ENCODE measurements at places on chromosomes 16 and 17. TPM values are rescaled to one million over a fixed set of nuclear protein-coding genes. Genes with fewer than 3 reads are reported as not detected.

The DOC2B gene
- polyA plus RNA-seq: 0.27 TPM

The MAZ gene
- 243 TPM for polyA plus RNA-seq

The DNAH17 gene
- polyA plus RNA-seq: 0.57 TPM

GRCh38 chr17:36705283-36705795 lies 104.0 kb downstream of the MRM1 start:
- no peak for DNase-seq

DNA sequence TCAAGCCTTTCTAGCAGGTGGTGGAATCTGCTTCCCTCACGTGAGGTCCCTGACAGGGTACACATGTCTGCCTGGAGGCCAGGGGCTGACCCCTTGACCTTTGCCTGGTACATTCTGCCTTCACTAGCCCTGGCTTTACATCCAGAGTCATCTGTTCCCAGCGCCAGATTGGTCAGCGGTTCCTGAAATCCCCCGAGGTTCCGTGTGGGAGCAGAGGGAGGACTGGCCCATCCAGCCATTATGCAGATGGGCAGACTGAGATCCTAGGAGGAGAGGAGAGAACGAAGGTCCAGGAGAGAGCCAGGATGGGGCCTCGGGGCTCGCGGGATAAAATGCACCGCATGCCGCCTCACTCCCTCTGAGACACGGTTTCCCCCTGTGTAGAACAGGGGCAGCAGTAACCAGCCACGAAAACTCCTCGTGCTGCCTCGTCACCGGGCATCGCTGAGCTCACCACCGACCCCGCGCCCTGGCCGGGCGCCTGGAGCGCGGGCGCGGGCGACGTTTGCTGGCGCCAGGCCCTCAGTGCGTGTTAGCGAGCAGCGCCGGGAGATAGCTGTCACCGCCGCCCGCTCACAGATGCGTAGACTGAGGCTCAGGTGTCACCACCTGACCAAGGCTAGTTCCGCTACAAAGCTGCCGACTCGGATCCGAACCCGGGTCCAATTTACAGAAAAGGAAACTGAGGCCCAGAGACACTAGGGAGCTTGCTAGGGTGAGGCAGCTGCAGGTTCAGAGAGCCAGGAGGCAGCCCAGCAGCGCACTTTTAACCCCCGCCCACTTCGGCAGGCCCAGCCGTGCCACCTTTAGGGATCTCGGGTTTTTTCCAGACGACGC lies 811 bp upstream of the MAP2K3 start:
- DNase-seq: no peak

DNA sequence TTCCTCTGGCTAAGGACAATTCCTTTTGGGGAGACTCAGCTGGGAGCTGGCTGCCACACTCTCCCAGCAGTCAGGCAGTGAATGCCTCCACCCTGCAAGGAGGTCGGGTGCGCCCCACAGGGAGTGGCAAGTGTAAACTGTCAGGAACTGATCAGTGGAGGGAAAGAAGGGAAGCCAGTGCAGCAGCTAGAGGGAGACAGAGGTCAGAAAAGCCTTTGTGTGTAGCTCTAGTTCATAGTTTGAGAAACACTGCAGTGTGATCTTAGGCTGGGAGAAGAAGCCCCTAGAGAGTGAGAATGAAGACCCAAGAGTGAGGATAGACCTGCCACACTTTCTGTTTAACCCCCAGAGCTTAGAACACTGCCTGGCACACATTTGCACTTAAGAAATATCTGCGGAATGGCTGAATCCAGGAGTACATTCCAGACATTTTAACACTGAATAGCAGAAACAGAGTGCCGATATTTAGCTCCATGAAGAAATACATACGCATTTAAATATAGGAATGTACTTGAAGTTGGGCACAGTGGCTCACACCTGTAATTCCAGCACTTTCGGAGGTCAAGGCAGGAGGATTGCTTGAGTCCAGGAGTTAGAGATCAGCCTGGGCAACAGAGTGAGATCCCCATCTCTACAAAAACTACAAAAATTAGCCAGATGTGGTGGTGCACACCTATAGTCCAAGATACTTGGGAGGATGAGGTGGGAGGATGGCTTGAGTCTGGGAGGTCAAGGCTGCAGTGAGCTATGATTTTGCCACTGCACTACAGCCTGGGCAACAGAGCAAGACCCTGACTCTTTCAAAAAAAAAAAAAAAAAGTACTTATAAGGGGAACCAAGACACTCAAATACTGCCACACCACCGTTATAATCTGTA lies 11.1 kb upstream of the SLC5A11 start:
- peak; percentile 83 for DNase-seq

GRCh38 chr17:39699818-39700147 lies at the start of gene ERBB2:
Gene ERBB2 (plus strand): TSS chr17:39700064. CDS start chr17:39700239, 175 bp downstream.
- DNase-seq: peak; percentile 91

- peak; percentile 99 for DNase-seq
Observed at GRCh38 chr16:3654249-3654991, at the start of gene DNASE1. Gene DNASE1 (plus strand): TSS chr16:3654691. CDS start chr16:3655374, 683 bp downstream.

DNA sequence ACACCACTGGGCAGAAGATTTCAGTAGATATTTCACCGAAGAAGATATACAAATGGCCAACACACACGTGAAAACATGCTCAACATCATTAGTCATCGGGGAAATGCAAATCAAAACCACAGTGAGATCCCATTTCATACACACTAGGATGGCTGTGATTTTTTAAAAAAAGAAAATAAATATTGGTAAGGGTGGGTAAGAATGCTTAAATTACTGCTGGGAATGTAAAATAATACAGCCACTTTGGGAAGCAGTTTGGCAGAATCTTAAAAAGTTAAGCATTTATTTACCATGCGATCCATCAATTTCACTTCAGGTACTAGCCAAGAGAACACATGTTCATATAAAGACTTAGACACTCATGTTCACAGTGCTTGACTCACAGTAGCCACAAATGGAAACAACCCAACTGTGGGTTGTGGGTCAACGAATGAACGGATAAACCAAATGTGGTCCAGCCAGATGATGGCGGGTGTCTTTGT lies 6.5 kb upstream of the C16orf74 start:
- no peak for DNase-seq

- peak; percentile 45 for DNase-seq
Observed at GRCh38 chr16:30882429-30883310, 11.2 kb downstream of the BCL7C start.

DNA sequence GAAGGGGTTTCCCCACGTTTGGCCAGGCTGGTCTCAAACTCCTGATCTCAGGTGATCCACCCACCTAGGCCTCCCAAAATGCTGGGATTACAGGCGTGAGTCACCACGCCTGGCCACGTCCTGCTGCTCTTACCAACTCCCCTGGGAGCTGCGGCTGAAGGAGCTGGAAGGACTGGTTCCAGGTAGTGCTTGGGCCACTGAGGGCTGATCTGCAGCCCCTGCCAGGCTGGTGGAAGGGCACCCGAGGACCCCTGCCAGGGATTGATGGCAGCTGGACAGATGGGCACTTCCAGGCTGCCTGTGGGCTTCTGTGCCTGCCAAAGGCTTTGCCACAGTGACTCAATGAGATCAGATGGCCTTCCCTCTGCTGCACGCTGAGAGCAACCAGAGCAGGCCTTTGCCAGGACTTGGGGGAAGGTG lies 2.3 kb downstream of the OXLD1 start:
- no peak for DNase-seq

DNA sequence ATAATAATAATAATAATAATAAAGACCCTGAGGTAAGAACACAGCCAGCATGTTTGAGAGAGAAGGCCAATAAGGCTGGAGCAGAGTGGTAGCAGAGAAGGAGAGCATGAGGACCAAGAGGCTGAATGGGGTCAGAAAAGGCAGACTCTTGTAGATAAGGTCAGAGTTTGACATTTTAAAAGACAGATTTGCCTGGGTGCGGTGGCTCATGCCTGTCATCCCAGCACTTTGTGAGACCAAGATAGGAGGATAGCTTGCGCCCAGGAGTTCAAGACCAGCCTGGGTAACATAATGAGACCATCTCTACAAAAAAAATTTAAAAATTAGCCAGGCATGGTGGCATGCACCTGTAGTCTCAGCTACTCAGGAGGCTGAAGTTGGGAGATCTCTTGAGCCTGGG lies 11.0 kb upstream of the WFIKKN2 start:
- DNase-seq: no peak

GRCh38 chr17:3761036-3761917 lies 37.6 kb downstream of the HASPIN start:
- DNase-seq: no peak

DNA sequence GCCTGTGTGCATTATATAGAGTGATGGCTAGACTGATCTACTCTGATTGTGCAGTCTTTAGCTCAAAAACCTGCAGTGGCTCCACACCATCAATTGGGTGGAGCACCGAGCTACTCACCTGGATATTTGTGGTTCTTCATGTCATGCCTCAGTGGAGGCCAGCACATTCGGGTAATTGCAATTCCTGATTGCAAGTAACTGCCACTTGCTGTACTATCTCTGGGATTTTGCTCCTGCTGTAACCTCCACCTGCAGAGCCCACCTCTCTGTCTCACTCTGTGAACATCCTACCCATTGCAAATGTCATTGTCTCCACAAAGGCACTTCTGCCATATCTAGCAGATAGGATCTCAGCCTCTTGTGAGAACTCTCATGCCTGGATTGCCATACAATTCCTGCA lies 1.7 kb upstream of the CCL1 start:
- no peak for DNase-seq

DNA sequence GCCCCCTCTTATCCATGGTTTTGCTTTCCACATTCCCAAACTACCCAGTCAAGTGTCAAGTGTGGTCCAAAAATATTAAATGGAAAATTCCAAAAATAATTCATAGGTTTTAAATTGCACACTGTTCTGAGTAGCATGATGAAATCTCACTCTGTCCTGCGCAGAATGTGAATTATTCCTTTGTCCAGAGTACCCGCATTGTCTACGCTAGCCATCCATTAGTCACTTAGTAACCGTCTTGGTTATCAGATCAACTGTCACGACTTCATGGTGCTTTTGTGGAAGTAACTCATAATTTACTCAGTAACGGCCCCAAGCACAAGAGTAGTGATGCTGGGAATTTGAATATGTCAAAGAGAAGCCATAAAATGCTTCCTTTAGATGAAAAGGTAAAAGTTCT lies 94.9 kb downstream of the SLC39A11 start:
- no peak for DNase-seq

Data from small intestine (tissue), 16 donors.